ENCODE measurements at places on chromosomes 1 and 21. TPM values are rescaled to one million over a fixed set of nuclear protein-coding genes. Genes with fewer than 3 reads are reported as not detected.

- DNase-seq, result no peak
These were observed 347.6 kb upstream of the AJAP1 start for GRCh38 chr1:4306559-4307467.

DNA sequence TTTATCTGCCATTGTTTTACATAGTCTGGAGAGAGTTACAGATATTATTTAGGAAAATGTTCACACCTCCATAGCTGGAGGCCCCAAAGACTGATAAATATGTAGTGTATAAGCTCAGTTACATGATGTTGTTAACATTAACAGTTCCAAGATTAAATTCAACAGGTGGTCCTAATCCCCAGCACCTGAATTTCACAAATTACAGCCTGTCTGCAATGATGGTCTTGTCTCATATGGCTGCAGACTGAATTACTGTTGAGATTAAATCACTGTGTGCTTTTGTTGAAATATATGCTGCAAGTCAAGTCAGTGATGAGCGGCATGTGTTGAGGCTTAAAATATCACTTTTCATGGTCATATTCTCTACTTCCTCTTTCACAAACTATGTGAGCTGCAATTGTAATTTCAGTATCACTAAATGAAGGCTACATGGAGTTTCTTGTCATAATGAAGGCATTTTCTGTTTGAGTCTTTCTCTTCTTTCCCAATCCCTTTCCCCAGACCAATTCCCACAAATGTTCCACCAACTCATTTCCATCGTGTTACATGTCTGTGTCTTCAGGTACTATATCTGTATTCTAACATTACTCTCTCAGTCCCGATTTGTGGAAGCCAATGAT is 4.2 kb downstream of the ST6GALNAC5 start:
- DNase-seq, result no peak

DNA sequence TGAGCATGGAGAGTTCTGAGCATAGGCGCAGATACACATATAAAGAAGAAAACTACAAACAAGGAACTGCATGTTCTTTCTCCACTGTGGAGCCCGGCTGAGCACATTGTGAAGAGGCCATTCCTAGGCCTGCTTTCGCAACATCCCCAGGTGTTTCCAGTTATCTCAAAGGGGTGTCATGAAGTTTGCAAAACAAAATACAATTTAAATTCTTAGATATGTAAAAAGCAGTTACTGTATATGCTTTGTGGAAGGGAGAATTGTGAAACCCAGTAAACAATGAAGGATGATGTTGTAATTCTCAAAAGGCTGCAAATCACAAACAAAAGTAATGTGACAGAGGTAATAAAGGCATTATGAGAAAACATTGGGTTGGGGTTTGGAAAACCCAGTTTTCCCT is 98.6 kb upstream of the ZNF644 start:
- no peak for DNase-seq

DNA sequence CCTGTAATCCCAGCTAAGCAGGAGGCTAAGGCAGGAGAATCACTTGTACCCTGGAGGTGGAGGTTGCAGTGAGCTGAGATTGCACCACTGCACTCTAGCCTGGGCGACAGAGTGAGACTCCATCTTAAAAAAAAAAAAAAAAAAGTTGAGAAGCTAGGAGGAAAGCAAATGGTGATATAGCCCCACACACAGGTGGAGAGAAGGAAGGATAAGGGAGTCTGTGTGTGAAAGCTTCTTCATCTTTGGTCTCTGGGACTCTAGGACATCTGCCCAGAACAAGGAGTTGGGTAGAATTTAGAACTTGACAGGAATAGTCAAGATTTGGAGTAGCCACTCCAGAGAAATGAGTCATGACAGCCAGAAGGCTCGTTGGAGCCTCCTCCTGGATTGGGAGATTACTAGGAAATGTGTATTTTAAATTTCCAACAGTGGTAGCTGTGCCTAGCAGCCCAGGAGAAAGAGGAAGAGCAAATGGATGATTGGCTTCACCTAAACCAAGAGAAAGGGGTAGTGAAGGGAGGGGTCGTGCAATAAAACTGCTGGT is 19.9 kb downstream of the NPL start:
- DNase-seq, result no peak

DNA sequence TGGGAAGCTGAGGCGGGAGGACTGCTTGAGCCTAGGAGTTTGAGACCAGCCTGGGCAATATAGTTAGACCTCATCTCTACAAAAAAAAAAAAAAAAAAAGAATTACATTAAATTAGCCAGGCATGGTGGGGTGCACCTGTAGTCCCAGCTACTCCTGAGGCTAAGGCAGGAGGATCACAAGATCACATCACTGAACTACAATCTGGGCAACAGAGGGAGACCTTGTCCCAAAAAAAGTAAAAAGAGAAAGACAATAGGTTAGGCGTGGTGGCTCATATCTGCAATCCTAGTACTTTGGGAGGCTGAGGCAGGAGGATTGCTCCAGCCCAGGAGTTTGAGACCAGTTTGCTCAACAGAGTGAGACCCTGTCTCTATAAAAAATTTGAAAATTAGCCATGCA is 130.3 kb downstream of the TIAM1 start:
- DNase-seq, result no peak

GRCh38 chr21:31872452-31873274 is at the start of gene HUNK:
TSS of gene HUNK (plus strand) at chr21:31873020. CDS start at chr21:31873675, 655 bp downstream.
- DNase-seq, result peak; percentile 73

GRCh38 chr1:183313063-183313462 is 105.1 kb downstream of the NMNAT2 start:
- no peak for DNase-seq

GRCh38 chr1:156241311-156241811 is 623 bp upstream of the BGLAP start:
- no peak for DNase-seq

DNA sequence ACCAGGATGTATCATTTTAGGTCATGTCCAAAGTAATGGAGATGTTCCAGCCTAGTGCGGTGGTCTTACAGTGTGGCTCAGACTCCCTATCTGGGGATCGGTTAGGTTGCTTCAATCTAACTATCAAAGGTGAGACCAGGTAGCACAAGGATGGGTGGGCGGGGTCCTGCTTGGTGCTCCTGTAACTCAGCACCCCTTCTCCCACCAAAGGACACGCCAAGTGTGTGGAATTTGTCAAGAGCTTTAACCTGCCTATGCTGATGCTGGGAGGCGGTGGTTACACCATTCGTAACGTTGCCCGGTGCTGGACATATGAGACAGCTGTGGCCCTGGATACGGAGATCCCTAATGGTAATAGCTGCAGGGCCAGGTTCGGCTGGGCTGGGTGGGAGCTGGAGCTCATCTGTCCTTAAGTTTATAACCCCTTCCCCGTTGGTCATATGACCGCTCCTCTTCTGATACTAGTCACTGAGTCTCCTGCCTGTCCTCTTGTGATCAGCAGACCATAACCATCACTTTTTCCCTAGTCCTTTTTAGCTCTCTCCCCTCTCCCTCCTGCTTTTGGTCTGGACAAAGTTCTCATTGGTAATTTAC is 5.4 kb downstream of the MARCKSL1 start:
- no peak for DNase-seq

DNA sequence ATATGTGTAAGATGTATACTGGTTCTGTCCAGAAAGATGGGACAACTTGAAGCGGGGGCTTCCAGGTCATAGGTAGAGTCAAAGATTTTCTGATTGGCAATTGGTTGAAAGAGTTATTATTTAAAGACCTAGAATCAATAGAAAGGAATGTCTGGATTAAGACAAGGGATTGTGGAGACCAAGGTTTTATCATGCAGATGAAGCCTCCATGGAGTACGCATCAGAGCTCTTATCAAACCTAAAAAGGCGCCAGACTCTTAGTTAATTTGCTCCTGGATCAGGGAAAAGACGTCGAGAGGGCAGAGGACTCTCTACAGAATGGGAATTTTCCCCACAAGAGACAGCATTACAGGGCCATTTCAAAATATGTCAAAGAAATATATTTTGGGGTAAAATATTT is 23.7 kb upstream of the ETV3 start:
- no peak for DNase-seq

DNA sequence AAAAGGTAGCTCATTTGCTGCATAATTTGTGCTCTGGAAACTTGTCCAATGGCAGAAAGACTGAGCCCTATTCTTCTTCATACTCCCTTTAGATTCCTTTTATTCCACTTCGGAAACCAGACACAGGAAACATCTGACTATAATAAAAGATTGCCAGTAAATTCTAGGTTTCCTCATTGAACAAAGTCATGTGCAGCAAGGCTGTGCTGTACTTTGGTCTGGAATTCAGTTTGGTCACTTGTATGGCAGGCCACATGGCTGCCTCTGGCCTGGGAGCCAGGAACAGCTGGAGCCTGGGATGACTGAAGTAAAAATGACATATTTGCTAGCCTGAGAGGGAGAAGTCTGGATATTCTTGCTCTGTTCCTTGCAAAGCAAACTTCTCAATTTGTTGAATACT is 79.6 kb downstream of the ST3GAL3 start:
- peak; percentile 55 for DNase-seq

- no peak for DNase-seq
These were observed 977 bp downstream of the PRPF3 start for GRCh38 chr1:150322310-150322709.

- no peak for DNase-seq
These were observed 138.9 kb upstream of the VAMP3 start for GRCh38 chr1:7632176-7632575.

DNA sequence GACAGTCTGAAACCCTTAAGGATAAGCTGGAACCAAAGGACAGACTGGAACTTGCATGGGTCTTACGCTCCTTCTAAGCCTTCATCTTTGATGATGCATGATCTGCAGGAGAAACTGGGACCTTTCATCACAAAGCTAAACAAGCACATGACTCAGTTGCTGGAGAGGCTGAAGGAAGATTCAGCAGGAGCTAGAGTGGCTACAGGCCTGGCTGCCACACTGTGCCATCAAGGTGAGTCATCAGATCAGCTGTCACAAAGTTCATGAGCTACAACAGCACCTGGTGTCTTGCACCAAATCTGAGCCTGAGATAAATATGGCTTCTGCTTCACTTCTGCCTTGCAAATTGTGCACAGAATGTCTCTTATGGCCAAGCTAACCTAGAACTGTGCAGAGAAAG is 95.5 kb upstream of the MARK1 start:
- DNase-seq, result no peak

DNA sequence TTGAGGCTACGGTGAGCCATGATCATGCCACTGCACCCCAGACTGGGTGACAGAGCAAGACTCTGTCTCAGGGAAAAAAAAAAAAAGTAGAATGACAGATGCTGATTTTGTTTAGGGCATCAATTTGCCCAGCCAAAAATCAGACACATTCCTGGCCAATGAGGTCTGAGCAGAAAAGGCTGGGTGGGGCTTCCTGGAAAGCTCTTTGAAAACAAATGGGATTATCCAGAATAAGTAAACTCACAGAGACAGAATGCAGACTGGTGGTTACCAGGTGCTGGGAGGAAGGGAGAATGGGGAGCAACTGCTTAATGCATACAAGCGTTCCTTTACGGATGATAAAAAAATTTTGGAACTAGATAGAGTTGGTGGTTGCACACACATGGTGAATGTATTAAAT is 10.1 kb upstream of the CITED4 start:
- DNase-seq, result no peak

DNA sequence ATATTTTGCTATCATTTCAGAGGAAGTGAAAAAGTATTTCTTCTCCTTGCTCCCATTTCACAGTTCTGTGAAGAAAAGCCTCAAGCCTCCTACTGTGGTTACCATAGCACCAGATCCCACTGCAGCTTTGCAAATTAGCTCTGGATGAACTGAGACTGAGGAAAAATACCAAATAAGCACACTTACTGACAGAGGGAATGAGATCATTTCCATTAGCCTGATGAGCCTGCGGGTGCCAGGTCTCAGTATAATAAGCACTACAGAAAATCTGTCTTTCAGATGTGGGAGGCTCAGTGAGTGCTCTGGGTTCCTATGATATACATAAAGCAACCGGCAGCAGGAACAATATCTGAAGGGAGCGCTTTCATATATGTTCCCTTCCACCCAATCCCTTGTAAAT is 21.4 kb downstream of the XKR8 start:
- DNase-seq, result peak; percentile 57

DNA sequence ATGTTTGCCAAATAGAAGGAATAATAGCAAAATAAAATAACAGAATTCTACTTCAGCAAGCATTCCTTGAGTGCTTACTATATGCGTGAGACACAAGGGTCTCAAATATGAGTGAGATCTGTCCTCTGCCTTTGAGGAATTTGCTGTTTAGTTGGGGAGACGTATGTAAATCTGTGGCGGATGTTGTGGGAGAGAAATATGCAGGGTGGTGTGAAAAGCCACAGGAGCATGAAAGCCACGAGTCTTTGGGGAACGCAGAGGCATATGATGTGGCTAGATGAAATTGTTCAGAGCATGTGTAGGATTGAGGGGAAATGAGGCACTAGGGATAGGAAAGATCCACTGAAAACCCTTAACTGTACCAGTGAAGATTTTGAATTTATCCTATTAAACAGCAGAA is 244.4 kb downstream of the PBX1 start:
- DNase-seq, result no peak

- no peak for DNase-seq
These were observed 544 bp downstream of the ILDR2 start for GRCh38 chr1:166974647-166975345.

GRCh38 chr1:178342745-178343144 is 154.0 kb downstream of the CLEC20A start:
- DNase-seq, result no peak

DNA sequence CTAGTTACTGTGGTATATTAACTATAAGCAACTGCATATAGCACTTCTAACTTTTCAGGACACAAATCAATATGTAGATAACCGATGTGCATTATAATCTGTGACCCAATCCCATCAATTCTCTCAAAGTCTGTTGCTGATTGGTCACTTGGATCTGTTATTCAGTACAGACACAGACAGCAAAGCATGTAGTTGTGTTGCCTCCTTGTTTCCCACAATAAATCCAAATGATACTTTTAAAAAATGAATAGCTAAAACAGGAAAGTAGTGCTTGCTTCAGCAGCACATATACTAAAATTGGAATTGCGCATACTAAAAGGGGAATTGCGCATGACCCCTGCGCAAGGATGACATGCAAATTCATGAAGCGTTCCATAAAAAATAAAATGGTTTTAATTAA is 28.1 kb downstream of the NDC1 start:
- DNase-seq, result no peak

DNA sequence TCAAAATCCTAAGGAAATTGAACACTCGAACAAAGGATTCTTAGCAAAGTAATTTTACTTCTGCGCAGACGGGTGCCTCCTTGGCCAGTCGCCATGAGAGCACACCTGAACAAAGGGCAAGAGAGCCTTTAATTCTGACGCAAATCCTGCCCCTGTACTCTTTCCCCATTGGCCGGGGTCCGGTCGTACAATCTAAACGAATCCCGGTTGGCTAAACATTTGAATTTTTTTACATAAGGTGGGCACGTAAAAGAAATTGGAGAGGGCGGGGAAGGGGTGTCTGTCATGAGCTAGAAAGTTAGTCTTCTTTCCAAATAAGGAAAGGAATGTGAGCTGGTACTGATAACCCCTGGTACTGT is 8.2 kb upstream of the IL22RA1 start:
- DNase-seq, result no peak

Gene CASZ1
- 82.9 TPM for polyA plus RNA-seq

Gene PIGR
- polyA plus RNA-seq, result 0.04 TPM

Gene PTGS2
- polyA plus RNA-seq, result 0.66 TPM

Gene OTUD7B
- 14.6 TPM for polyA plus RNA-seq

Gene NMNAT2
- polyA plus RNA-seq, result 0.85 TPM

Gene CFAP74
- 0.19 TPM for polyA plus RNA-seq

Gene KCNT2
- polyA plus RNA-seq, result 7.0 TPM

Gene TDRD5
- not detected for polyA plus RNA-seq

Gene VSIG8
- polyA plus RNA-seq, result not detected

Gene TRAPPC10
- 14.6 TPM for polyA plus RNA-seq

Gene RGS13
- polyA plus RNA-seq, result 0.15 TPM
